Activated effector memory CD4-positive, alpha-beta T cell treated with anti-CD3 and anti-CD28 coated beads, Interleukin-2, amount 50 U/mL, for 16 hours (primary cell): ENCODE measurements at places on chromosomes 16 and 17.

- peak; percentile 84 for DNase-seq
Observed at GRCh38 chr17:79045842-79046196, 21.9 kb downstream of the C1QTNF1 start.

DNA sequence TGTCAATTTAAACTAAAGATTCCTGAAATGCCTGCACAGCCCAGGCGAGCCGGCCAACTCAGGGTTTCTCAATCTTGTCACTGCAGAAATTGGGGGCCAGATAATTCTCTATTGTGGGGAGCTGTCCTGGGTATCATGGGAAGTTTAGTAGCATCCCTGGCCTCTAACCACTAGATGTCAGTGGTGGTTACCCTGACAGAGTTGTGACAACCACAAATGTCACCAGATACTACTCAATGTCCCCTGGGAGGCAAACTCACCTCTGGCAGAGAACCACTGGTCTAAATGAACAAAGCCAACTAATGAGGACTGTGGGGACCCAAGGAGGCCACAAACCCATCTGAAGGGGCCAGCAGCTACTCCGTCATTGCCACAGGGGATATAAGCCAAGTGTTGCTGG is 90.9 kb downstream of the MYH11 start:
- DNase-seq = no peak

DNA sequence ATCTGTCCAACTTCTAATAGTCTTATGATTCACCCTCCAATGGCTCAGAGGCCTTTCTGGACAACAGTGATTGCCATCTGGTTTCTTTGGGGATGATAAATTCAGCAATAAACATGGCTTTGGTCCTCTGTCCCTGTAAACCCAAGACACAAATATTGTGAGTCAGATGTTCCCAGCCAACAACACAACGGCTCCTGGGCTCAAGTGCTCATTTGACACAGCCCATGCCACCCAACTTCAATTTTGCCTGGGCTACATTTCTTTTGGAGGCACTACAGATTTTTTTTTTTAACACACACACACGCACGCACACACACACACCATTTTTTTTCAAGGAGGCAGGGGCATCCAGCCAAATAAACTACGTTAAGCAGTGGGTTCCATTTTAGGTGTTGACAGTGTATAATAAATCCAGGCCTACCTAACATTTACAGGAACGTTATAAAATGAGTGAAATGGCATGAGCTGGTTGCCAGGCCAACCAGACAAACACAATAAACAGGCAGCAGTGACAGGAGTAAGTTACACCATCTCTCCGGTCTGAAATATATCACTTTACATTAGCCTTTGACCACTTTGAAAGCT is 939.9 kb upstream of the SOX9 start:
- no peak for DNase-seq

DNA sequence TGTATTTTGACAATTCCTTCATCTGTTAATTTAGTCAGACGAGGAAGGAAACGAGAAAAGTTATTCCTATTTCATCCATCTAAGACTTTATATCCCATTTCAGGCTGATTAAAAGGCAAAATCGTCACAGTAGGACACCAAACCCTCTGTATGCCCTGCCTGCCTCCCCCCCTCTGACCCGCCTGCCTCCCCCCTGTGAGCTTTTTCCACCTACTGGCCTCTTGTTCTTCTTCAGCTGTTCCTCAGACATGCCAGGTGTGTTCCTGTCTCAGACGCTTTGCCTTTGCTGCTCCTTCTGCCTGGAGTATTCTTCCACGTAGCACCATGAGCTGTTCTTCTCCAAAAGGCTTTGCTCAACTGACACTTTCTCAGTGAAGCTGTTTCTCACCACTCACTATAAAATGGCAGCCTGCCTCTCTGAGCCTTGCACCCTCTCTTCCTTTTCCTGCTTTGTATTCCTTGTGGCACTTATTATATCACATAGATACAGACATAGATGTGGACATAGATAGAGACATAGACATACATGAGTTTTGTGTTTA is 723.4 kb downstream of the MAF start:
- DNase-seq = no peak

- no peak for DNase-seq
Observed at GRCh38 chr17:65467156-65467555, 94.3 kb downstream of the AXIN2 start.

GRCh38 chr16:66996324-66996982 is 8.1 kb downstream of the CES4A start:
- DNase-seq = no peak

GRCh38 chr16:2481676-2482075 is 6.7 kb downstream of the TBC1D24 start:
- no peak for DNase-seq

- DNase-seq = no peak
Observed at GRCh38 chr16:89224665-89225064, 7.2 kb downstream of the ZNF778 start.

- DNase-seq = no peak
Observed at GRCh38 chr17:4474093-4474492, 24.6 kb upstream of the SPNS2 start.

DNA sequence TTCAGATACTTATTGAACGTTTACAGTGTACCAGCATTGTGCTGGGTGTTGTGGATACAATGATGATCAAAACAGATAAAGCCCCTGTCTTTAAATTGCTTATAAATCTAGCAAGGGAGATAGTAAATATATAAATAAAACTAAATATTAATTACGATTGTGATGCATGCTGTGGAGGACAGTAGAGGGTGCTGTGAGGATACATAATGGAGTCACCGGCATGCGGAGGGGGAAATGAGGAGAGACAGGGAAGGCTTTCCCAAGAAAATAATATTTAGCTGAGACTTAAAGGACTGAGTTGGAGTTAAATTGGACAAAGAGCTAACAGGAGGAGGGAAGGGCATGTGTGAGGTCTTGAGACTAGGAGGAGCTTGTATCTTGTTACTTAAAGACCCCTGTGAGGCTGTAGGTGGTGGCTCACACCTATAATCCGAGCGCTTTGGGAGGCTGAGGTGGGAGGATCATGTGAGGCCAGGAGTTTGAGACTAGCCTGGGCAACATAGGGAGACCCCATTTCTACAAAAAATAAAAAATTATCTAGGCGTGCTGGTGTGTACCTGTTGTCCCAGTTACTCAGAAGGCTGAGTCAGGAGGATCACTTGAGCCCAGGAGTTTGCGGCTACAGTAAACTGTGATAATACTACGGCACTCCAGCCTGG is 2.4 kb downstream of the DHRS7B start:
- DNase-seq = no peak

- DNase-seq = no peak
Observed at GRCh38 chr16:27253526-27253930, 15.0 kb downstream of the NSMCE1 start.

DNA sequence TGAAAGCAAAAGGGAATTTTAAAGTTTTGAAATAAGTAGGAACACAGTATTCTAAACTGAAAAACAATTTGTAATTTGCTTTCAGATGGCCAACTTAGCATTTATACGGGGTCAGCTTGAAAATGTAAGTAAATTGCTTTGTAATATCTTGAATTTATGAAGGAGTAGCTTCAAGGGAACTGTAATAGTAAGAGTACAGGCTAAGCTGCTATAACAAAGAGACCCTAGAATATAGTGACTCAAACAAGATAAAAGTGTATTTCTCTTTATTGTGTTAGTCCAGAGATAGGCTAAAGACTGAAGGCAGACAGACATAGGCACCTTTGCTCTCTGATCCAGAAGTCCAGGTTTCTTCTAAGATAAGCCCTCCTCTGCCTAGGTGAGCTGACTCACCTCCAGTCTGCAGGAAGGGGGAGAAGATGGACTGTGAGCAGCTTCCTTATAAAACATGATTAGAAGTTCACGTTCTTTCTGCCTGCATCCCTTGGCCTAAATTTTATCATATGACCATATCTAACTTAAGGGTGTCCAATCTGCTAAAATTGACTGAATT is 3.2 kb downstream of the TTC19 start:
- no peak for DNase-seq

- DNase-seq = no peak
Observed at GRCh38 chr16:5706211-5706610, 608.6 kb upstream of the EEF2KMT start.

GRCh38 chr17:73521376-73521775 is 122.9 kb downstream of the SDK2 start:
- DNase-seq = no peak

DNA sequence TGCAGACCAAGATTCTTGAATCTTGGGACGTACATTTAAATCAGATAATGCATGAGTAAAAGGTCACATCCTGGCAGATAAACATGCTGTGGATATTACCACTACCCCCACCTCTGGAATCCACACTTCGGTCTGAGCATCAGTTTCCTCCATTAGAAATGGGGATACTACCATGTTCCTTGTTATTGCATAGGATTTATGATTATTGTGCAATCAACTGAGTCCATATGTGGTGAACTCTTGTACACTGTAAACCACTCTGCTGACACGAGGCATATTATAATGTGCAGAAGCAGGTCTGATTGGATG is 108.7 kb downstream of the VAT1L start:
- no peak for DNase-seq

DNA sequence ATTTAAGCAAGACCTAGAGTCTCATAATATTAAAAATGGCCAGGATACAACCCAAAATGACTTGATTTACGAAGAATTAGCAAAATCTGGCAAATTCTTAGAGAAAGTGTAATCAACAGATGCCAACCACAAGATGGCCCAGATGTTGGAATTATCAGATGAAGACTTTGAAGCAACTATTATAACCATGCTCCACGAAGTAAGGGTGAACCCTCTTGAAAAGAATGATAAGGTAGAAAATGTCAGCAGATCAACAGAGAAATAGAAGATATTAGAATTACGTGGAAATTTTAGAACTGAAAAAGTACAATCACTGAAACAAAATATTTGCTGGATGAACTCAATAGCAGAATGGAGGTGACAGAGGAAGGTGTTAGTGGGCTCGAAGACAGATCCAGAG is 50.1 kb upstream of the CLEC19A start:
- no peak for DNase-seq

GRCh38 chr16:87809150-87809902 is 43.5 kb upstream of the KLHDC4 start:
- DNase-seq = no peak

DNA sequence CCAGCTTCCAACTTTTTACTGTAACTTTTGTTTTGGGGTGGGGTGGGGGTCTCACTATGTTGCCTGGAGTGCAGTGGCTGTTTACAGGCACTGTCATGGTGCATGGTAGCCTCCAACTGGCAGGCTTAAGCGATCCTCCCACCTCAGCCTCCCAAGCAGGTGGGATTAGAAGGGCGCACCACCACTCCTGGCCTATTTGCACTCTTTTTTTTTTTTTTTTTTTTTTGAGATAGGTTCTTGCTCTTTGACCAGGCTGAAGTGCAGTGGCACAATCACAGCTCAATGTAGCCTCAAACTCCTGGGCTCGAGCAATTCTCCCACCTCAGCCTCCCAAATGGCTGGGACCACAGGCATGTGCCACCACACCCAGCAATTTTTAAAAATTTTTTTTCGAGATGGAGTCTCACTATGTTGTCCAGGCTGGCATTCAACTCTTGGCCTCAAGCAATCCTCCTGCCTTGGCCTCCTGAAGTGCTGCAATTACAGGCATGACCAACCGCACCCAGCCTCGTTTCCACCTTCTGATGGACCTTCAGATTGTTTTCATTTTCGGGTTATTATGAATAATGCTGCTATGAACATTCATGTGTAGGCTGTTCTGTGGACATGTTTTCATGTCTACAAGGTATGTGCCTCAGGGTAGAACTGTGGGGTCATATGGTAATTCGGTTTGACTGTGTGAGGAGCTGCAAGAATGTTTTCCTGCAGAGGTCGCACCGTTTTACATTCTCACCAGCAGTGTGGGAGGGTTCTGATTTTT is 10.9 kb downstream of the TRAP1 start:
- DNase-seq = no peak

DNA sequence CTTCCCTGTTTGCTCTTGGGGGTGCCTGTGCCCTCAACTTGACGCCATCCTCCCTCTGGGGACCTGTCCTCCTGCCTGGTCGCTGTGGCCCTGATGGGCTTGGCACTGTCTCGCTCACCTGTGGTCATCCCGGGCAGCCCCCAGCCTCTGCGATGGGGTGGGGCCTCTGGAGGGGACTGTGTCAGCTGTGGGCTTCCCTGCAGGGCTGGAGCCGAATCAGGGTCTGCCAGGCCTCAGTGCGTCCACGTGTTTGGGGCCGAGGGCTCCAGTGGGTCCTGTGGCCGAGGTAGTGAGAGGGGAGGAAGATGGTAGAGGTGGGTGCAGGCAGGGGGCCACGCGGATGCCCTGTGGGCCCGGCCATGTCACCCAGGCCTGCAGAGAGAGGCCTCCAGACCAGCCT is 8.0 kb downstream of the PIGQ start:
- DNase-seq = no peak

DNA sequence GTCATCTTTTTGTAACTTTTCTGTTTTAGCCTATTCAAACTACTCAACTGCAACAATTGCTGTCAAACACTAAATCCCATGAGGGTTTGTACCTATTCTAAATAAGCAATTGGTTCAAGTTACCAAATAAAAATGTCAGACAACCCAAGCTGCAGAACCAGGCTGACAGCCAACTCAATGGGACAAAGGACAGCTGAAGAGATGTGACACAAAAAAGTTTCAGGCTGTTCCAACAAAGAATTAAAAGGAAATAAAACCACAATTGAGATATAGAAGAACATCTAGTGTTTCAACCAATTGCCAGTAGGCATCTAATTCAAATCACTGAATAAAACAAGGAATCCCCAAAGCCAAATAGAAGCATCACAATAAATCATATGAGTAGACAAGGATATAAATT is 49.3 kb downstream of the GRB7 start:
- no peak for DNase-seq

GRCh38 chr16:67519242-67519641 is 9.4 kb upstream of the RIPOR1 start:
- no peak for DNase-seq

- peak; percentile 91 for DNase-seq
Observed at GRCh38 chr16:85028685-85029407, 1.3 kb downstream of the KIAA0513 start.

DNA sequence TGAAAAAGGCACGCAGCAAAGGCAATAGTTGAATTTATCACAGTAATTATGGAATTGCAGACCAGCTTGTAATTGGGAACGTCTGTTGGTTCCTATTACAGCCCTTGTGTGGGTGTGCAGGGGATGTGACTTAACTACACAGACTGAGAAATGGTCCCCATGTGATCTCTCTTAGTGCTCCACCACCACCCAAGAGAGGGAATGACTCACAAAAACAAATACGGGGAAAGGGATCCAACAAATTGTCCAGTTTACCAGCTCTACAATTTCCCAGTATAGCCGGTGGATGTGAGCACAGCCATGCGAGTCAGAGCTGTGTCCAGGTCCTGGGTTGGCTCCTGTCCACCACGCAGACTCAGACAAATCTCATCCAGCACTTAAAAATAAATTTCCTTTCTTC is 337.9 kb downstream of the GRIN2A start:
- no peak for DNase-seq
